ENCODE measurements at places on chromosomes 12 and 14.

DNA sequence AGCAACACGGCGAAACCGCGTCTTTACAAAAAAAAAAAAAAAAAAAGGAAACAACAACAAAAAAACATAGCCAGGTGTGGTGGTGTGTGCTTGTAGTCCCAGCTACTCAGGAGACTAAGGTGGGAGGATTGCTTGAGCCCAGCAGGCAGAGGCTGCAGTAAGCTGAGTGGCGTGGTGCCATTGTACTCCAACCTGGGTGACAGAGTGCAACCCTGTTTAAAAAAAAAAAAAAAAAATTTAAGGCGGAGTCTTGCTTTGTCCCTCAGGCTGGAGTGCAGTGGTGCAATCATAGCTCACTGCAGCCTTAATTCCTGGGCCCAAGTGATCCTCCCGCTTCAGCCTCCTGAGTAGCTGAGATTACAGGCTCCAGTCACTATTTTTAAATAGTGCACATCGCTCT is 18.2 kb upstream of the FIGNL2 start:
- no peak for DNase-seq

DNA sequence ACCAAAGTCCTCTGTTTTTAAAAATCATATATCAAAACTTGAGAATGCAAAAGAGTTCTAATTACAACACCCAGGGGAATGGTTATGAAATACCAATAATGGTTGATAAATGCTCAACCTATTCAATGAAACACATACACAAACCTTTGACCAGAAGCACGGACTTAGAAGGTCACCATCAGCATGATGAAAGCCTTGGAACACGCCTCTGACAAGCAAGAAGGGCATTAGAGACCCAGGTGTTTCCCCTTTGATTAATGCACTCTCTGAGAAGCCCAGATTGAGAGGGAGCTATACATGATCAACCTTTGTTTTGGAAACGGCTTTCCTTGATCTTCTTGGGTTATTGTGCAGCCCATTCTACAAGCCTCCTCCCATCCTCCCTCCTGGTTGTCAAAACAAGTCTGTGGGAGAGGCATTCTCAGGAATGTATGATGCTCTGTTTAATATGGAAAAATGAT is 69.0 kb downstream of the ZFP36L1 start:
- no peak for DNase-seq

GRCh38 chr12:21675096-21675495 is 17.5 kb upstream of the LDHB start:
- DNase-seq, result no peak

DNA sequence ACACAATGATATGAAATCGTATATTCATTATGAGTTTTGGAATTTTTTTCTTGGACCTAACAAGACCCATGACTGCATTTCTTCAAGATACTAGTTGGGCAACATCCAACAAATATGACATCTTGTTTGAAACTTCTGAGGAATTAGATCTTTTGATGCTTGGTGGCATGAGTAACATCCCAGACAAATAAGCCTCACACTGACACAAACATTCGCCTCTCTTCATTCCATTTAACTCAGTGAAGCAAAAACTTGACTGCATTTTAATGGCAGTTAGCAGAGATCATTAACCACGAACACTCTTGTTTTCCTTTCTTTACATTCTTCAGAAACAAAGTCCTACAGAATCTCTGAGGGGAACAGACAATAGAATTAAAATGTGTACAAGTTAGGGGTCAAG is 758.3 kb downstream of the C12orf50 start:
- no peak for DNase-seq

- peak; percentile 63 for DNase-seq
Measured at GRCh38 chr14:91244501-91244901, at the start of gene GPR68. Gene GPR68 (minus strand): TSS chr14:91244704. CDS start chr14:91235050, 9,654 bp downstream.

GRCh38 chr12:31647086-31647491 is 12.4 kb upstream of the ETFBKMT start:
- no peak for DNase-seq
